Right ventricle myocardium superior (tissue), 1 donor: ENCODE measurements at places on chromosomes 2 and 18. TPM values are rescaled to one million over a fixed set of nuclear protein-coding genes. Genes with fewer than 3 reads are reported as not detected.
A peak's percentile ranks its signal among the peaks of the same experiment; 100 is the strongest.

- no peak for DNase-seq
These were observed 7.3 kb downstream of the ASPRV1 start for GRCh38 chr2:69954084-69954483.

DNA sequence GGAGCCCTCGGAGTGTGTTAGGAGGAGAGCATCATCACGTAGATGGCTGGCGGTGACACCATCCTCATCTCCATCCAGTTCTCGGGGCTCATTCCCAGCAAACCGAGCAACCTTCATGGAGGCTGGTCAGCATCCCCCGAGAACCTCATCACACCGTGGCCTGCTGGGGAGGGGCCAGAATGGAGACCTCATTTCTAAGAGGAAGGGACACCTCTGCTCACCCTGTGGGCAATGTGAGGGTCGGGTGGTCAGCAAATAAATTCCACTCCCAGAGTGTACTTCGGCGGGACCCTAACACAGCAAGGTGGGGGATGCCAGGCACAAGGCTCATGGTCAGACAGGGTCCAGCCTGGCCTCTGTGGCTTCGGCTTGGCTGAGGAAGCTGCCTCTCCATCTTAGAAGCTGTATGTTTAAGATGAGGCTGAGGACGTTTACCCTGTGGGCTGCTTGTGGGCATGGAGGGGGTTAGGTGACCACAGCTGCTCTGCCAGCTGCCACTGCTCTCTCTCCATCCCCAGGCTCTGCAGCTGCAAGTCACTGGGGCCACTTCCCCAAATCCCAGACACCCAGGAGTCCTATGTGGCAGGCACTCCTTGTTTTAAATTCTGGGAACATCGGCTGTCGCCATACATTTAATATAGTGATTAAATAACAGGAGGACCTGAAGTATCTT, 56.5 kb upstream of the PXDN start:
- no peak for DNase-seq

GRCh38 chr2:169464882-169465281, 14.4 kb upstream of the BBS5 start:
- no peak for DNase-seq

ZNF2 gene
- 5.0 TPM for total RNA-seq

C2orf72 gene
- 0.05 TPM for total RNA-seq

DNA sequence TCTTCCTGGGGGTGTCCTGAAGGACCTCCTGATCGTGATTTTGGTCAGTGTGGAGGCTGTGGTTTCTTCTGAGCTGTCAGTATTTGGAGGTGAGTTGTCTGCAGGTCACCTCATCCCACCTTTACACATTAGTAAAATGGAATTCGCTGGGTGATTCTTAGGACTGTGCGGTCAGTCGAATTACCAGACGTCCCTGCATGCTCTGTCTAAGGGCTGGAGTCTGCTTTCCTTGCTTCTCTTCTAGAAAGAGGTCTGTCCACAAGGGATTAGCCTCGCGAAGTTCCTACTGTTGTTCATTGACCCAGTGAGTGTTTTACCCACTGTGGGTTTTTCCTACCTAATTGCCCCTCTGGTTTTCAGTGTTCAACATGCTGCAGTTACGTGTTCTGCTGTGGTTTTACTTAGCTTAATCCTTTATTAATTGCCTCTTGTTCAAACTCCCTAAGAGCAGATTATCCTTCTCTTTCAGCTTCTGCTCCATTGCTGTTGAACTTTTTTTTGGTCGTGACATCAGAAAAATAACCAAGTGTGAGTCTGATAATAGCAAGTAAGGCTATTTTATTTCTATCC, 183.4 kb downstream of the NEDD4L start:
- DNase-seq, result no peak

- no peak for DNase-seq
These were observed 105.4 kb downstream of the ETAA1 start for GRCh38 chr2:67502346-67503065.

MTLN gene
- 193 TPM for total RNA-seq

LYG1 gene
- total RNA-seq, result not detected

GRCh38 chr2:214837466-214837865, 28.0 kb upstream of the BARD1 start:
- DNase-seq, result no peak

- DNase-seq, result no peak
These were observed 54.3 kb upstream of the AGPS start for GRCh38 chr2:177338177-177338721.

DNA sequence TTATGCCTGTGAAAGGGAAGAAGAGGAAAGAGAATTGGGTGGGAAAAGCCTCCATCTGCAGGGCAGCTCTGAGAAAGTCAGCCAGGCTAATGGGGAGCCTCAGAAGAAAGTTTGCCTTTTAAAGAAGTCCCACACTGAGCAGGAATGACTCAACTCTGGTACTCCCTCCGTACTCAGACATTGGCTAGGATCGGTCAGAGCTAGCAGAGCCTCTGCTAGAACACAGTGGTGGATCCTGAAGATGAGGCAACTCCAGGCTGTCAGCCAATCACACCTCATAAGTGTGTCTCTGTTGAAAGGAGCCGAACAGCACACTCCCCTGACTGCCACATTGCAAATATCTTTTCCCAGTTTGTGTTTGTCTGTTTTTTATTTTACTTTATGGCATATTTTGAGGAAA, 96.9 kb downstream of the HNRNPLL start:
- peak; percentile 59 for DNase-seq

DNA sequence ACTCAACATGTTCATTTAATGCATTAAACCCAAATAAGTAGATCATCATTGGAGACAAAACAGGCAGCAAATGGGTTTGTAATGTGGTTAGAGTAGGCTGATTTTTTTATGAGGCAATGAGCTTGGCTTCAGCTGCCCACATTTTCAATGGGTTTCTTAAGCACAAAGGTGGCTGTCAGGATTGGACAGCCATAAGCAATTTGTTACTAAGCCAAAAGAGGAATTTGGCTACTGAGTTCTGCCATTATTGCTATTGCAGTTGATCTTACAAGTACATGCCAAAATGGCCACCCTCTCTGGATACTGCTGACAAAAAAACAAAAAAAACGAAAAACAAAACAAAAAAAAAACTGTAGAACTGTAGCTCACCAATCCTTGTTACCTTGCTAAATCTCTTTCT, 1348.0 kb upstream of the PIK3C3 start:
- DNase-seq, result no peak

- DNase-seq, result no peak
These were observed 473.9 kb upstream of the CDH2 start for GRCh38 chr18:28650860-28651259.

GRCh38 chr18:13916559-13916958, 1.2 kb upstream of the MC2R start:
- no peak for DNase-seq

DNA sequence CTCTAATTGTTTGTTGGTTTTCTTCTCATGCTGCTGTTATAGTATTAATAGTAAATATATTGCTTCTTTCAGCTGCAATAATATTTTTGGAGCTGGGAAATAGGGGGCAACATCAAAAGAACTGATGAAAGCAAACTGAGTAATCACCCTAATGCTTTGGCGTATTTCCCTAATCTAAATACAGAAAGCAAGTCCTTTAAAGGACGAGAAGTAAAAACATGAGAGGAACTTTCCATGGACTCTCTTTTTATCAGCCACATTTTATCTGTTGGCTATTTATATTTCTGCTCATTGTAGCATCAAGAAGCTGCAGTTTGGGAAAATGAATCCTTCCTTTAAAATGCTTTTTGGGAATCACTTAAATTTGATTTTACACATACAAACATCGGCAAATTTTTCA, 139.9 kb upstream of the SLC8A1 start:
- DNase-seq, result no peak

DNA sequence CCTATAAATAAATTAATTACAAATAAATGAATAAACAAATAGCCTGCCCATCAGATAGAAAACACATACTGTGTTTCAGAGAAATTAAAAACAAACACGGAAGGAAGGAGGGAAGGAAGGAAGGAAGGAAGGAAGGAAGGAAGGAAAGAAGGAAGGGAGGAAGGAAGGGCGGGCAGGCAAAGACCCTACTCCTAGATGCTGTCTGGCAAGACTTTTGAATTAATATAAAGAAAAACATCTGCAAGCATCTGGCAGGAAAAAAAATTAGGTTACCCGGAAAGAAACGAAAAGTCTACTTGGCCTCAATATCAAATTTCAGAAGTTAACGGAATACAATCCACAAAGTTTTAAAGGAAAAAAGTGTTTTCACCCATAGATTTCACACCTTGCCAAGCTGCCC, 49.1 kb downstream of the LOXHD1 start:
- DNase-seq, result no peak

DNA sequence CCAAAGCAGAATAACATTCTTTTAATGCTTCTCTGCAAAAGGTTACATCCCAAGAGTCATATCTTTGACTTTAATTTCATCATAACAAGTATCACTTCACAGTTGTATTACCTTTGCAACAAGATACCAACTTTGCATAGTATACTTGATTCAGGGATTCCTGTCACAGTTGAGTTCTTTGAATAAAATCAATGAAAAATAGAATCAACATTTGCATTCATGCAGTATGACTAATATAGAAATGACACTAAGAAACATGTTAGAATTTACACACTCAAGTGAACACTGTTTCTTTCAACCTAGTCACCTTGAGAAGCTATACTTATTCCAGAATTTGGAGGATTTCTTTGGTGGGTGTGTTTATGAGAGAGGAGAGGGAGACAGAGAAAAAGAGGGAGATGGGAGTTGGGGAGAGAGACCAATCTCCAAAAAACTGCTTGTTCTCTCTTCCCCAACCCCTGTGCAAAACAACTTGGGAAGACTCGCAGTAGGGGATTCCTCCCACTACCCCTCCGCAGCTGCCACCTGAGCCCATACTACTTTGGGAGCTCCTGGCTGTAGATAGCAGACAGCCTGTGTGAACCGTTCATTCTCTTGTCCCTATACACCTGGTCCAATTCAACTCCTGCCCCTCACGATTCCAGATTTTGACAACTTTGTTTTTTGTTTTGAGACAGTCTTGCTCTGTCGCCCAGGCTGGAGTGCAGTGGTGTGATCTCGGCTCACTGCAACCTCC, 57.7 kb downstream of the PELI1 start:
- no peak for DNase-seq

- DNase-seq, result no peak
These were observed 37.4 kb downstream of the ZNF236 start for GRCh38 chr18:76859474-76860339.
